ENCODE measurements at places on chromosomes 6 and 20.

GRCh38 chr6:76472858-76473257 lies 400.4 kb upstream of the IMPG1 start:
- no peak for DNase-seq

DNA sequence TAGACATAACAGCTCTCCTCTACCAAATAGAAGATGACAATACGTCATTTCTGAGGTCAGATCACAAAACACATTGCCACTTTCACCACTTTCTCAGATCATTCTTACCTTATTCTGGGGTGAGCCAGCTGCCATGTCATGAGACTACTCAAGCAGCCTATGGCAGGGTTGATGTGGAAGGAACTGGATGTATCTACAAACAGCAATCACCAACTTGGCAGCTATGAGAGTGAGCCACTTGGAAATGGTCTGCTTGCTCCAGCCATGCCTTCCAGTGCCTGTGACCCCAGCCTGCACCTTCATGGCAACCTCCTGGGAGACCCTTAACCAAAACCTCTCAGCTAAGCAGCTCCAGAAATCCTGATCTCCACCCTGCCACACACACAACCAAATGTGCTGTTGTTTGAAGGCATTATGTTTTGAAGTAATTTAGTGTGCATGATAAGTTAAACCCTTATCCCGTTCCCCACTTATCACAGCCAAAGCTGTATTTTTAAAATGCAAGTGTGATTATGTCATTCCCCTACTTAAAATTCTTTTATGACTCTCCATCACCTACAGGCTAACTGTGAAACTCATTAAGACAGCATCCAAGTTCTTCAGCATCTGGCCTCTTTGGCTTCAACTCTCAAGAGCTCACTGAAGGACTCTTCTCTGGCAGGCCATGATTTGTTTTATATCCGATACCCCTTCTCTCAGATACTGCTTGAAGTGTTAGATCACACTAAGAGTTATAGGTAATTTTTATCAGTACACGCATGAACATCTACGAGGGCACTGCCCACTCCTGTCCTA lies 150.6 kb downstream of the LY86 start:
- DNase-seq, result no peak

DNA sequence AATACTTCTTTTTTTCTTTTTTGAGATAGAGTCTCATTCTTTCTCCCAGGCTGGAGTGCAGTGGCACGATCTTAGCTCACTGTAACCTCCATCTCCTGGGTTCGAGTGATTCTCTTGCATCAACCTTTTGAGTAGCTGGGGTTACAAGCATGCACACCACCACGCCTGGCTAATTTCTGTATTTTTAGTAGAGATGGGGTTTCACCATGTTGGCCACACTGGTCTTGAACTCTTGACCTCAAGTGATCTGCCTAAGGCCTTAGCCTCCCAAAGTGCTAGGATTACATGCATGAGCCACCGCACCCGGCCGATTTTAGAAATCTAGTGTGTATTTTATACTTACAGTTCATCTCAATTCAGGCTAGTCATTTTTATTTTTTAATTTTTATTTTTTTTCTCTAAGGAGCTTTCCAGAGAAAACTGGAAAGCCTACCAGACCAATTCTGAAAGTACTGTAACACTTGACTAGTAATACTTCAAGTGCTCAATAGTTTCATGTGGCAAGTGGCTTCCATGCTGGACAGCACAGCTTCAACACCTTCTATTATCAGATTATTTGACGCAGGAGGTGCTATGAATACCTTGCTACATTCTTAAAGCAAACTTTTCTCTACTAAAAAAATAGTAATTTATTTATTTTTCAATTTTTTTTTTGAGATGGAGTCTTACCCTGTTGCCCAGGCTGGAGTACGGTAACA lies 25.0 kb downstream of the POLR1C start:
- no peak for DNase-seq

DNA sequence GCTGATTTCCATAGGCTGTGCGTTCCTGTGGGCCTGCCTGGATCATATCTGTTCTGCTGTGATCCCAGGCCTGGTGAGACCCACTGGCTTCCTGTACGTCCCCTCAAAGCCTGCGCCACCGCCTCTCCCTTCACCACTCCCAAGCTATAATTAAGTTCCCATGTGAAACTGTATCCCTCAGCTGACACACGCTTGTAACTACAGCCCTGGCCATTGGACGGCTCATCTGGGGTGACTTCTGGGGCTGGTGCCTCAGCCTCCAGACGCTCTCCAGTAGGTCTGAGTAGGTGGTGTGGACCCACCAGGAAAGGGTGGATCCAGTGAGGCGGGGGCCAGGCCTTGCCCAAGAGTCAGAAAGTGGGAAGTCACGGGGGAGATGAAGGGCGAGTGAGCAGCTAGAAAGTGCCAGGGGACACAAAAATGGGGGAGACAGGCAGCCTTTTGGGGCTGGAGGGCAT lies 21.0 kb downstream of the PPARD start:
- no peak for DNase-seq

DNA sequence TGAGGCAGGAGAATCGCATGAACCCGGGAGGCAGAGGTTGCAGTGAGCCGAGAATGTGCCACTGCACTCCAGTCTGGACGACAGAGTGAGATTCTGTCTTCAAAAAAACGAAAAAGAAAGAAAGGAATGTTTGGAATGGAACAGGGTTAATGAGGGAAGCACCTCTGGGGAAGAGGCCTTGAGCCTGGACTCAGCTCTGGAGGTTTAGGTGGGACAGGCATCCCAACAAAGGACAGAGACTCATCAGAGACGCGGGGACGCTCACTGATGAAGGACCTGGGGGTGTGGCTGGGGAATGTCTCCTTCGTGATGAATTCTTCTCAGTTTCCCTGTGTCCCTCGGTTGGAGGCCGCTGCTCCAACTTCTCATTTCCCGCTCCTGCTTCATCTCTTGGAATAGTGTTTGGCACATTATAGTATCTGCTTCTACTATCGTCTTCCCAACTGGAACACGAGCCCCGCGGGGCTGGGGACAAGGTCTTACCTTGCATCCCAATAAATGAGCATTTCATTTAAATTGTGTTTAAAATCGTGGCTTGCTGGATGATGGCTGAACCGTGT lies 27.6 kb downstream of the KIF25 start:
- no peak for DNase-seq

DNA sequence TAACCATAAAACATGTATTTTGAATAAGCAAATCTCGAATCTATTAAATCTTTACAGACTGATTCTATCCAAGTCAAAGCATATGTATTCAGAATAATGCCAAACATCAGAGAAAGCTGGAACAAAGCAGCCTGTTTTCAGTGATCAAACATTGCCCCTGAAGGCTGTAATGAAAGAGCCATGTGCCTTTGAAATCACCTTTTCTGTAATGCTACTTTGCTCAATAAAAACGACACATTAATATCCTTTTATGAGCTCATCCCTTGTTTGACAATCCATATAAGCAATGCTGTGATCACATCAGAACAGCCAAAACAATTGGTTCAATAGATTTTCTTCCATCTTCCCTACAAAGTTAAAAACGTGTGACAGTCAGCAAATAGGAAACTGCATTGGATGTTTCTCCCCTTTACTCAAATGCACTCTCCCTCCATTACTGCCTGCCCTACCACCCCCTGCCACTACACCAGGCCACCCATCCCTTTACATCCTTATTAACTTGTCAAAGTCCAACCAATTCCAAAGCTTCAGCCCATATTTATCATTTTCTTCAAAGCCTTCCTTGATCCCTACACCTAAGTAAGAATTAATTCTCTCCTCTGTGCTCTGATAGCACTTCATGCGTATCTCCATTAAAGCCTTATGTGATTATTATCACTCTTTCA lies 42.0 kb downstream of the THEMIS start:
- DNase-seq, result no peak

DNA sequence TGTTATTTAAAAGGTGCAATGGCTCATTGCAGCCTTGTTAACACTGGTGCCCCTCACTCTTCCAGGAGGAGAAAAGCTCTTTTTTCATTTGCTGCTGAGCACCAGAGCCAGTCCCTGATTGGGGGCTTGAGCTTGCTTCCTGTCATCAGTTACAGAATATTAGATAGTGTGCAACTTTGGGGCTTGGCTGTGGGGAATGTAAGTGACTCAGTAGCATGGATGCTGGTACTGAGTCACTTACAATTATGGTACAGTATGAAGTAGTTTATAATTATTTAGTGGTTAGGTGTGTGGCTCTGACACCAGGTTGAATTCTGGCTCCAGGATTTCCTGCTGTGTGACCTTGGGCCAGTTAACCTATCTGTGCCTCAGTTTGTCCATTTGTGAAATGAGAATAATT lies 37.6 kb downstream of the ANKS1A start:
- no peak for DNase-seq

DNA sequence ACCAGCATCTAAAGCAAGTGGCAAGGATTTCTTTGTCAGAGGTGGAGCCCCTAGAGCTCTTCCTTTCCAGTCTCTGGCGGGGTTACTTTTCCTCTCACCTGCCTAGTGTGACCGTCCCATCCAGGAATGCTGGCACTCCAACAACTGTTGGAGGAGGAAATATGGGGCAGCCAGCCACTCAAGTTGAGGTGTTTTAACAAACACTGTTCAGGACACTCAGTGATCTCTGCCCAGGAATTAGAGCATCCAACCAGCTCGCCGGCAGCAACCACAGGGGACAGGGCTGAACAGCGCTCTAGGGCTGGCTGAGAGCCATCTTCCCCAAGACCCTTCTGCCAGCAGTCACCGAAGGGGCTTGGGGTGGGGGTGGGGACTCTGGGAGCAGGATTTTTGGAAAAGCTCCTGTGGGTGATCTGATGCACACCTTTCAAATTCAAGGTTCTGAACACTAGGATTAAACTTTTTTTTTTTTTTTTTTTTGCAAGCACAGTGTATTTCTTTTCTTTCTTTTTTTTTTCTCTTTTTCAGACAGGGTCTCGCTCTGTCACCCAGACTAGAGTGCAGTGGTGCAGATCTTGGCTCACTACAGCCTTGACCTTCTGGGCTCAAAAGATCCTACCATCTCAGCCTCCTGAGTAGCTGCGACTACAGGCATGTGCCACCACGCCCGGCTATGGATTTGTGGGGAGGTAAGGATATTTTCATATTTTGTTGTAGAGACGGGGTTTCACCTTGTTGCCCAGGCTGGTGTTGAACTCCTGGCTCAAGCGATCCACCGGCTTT lies 28.4 kb upstream of the KCNK16 start:
- no peak for DNase-seq

DNA sequence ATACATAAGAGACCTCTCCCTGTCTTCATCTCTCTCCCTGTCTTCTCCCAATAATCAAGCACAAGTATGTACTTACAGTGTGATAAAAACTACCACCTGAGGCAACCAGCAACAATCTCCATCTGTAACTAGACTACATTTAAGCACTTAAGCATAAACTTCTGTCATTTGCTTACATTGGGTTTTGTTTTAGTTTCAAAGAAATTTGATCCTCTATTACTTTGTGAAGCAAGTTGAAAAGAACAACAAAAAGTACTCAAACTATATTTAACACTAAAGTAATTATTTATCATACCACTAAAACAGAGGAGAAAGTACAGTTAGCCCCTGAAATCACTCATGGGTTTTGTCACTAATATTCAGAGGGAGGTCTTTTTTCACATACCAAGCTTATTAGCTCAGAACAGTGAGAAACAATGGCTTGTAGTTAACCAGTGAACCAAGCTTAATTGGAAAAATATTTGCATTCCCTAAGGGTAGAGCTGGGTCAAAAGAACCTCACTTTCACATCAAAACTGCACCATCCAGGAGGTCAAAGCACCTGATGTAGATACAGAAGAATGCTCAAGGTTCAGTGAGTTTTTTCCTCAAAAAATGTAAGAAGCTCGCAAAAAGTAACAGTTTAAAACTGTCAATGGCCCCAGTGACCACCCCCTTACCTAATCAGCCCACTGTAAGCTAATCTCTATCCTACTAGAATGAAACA lies 34.1 kb downstream of the DCDC2 start:
- DNase-seq, result no peak

GRCh38 chr20:37990571-37991151 lies 42.6 kb downstream of the TTI1 start:
- DNase-seq, result peak; percentile 21

- no peak for DNase-seq
These were observed 65.6 kb downstream of the STMND1 start for GRCh38 chr6:17167327-17167979.

DNA sequence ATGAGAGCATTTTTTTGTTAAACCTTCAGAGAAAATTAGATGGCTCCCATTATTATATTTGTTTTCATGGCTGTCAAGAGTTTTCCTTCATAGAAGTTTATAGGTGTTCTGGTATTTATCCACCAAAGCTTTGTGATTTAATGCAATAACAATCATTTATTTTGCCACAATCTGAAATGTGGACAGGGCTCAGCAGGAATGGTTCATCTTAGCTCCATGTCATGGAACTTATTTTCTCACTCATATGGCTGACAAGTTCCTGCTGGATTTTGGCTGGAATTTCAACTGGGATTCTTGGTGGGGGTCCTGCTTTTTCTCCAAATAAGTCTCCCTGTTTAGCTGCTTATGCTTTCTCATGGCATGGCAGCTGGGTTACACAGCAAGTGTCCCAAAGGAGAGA lies 876.7 kb downstream of the QKI start:
- no peak for DNase-seq

DNA sequence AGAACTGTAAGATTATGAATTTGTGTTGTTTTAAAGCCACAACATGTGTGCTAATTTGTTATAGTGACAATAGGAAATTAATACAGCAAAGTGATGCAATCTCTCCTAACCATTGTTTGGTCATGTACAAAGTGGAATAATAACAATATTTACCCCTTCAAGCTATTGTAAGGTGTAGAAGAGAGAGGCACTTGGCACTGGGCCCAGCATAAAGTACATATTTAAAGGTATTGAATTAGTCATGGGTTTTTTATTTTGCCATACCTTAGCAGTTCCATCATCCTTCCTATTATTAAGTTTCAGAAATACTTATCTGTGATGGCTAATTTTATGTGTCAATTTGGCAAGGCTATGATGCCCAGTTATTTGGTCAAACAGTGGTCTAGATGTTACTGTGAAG lies 322.4 kb upstream of the TSHZ2 start:
- no peak for DNase-seq

- no peak for DNase-seq
These were observed 47.5 kb upstream of the NHSL1 start for GRCh38 chr6:138546733-138547185.

DNA sequence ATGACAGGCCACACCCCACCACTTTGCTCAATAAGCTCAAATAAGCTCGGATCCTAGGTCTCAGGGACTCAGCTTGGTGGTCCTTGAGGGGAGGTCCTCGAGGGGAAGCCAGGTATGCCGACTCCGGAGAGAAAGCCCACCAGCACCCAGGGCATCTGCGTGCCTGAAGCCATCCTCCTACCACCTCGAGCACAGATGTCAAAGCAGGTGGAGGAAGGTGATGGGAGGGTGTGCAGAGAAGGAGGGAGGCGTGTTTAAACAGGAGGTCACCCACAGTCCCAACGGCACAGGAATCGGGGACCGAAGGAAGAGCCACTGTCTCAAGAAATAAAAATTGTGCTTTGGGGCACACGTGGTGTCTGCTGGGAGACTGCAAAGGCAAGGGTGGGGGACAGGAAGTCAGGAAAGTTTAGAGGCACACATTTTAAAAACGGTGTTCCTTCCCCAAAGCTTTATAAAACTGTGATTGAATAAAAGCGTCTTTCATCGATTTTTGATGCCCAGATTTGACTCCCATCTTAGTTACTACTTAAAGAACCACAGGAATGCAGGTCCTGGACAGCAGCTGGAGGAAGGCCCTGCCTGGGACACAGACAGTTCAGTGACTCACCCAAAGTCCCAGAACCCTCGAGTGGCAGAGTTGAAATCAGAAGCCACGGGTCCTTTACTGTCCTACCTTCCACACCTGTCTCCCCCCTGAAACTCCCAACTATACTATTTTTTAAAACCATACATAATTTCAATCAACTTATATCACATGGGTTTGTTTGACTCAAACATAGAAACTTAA lies 221.0 kb upstream of the PDE10A start:
- DNase-seq, result no peak

All from activated CD8-positive, alpha-beta memory T cell treated with anti-CD3 and anti-CD28 coated beads, Interleukin-2, amount 50 U/mL, for 4 hours (primary cell).